ENCODE measurements at places on chromosomes 2 and 18.

- DNase-seq: no peak
Observed at GRCh38 chr2:46365913-46366667, 68.9 kb downstream of the EPAS1 start.

DNA sequence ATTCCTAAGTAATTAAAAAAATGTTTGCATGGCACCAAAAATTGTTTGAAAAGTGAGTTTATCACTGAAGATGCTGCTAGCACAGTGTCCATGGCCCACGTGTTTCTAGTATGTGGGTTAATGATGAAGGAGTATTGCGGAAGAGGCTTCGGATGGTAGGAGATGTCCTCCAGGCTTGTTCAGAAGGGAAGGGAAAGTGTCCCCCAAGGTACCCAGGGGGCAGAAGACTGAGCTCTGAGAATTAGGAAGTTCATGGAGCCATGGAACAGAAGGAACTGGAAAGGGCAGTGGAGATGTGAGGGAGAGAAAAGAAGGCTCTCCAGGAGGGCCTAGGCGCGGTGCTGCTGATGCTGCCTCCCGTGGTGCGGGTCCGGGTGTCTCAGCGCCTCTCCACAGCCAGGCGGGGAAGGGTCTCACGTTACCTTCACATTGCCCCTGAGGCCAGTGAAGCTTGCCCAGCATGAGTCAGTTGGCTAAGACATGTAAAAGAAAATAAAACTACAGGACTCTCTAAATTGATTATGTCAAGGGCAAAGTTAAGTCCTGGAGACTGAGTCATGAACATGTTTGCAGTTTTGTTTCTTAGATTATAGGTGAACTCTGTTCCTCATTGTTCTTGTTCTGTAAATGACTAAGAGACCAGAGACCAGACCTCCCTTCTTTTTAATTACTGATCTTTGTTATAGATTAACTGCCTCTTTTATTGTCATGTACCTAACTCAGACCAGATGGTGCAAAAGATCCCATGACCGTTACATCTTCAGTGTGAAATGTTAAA lies 89.0 kb downstream of the MTCL1 start:
- DNase-seq: no peak

- DNase-seq: no peak
Observed at GRCh38 chr18:13513021-13513420, 213.3 kb downstream of the FAM210A start.

DNA sequence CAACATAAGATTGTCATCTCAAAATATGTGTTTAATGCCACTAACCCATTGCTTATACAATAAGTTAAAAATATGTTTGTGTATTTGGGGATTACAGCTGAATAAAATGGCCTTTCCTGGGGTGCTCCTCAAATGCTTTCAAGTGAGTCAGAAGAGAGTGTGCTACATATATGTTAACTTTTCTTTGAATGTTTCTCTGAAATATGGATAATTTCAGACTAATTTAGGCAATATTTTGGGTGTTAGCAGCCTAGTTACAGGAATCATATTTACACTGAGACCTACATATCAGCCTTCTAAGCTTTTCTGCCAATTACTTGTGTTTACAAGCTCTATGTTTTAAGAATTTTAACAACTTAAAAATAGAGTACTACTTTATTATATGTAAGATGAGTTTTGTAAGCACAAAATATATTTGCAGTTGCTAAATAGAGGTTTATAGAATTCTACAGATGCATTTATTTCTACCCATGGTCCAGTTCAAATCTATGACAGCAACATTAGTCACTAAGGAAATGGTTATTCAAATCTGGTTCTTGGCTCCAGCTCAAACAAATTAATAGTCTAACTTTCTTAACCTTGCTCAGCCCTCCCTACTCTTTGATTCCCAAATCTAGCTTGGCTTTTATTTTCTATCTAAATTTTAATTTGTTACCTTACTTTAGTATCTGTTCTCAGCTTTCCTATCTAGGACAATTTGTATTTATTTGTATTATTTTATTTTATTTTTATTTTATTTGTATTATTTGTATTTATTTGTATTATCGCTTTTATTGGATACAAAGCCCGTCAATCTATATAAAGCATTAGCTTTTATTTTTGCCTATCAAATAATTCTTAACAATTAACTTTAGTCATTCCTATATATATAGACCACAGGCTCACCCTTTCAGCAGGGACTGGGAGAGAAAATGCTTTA lies 48.9 kb downstream of the FSIP2 start:
- no peak for DNase-seq

DNA sequence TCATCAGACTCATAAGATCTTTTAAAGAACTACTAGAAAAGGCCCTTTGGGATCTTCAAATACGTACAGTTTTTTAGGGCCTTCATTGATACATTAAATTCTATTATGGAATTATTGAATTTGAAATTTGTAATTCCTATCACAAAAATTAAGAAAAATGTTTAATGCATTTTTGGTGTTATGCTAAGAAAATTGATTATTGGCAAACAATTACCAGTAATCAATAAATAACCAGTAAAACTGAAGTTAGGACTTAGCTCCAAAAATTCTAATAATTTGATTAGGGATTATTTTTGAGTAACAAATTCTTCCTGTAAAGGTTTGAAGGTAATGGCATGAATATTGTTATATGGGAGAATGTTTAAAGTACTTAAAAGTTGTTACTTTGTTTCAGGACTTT lies 119.3 kb downstream of the UBR3 start:
- DNase-seq: no peak

DNA sequence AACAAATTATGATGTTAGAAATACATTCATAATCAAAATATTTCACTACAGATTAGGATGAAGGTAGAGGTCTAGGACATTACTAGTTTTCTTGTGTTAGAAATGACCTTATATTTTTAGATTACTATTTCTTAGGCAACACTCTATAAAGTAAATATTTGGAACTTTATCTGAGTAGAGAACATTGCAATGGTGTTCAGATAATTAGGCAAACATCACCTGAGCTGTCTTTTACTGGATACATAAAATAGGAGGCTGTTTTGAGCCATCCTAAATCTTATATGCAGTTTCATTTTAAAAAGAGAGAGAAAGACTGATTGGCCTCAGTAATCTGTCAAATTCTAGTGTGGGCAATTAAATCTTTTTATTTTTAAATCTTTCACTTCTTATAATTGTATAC lies 304.6 kb downstream of the ARHGAP15 start:
- DNase-seq: no peak

- no peak for DNase-seq
Observed at GRCh38 chr18:59456657-59457056, 97.6 kb upstream of the LMAN1 start.

- no peak for DNase-seq
Observed at GRCh38 chr2:176851200-176851888, 361.2 kb upstream of the HNRNPA3 start.

GRCh38 chr18:74982946-74983635 lies 225.8 kb downstream of the PTGR3 start:
- no peak for DNase-seq

- no peak for DNase-seq
Observed at GRCh38 chr18:12236934-12237832, 17.0 kb upstream of the CIDEA start.

- no peak for DNase-seq
Observed at GRCh38 chr18:59029663-59030429, 109.8 kb upstream of the SEC11C start.
